ENCODE measurements at places on chromosomes 13 and 19.

DNA sequence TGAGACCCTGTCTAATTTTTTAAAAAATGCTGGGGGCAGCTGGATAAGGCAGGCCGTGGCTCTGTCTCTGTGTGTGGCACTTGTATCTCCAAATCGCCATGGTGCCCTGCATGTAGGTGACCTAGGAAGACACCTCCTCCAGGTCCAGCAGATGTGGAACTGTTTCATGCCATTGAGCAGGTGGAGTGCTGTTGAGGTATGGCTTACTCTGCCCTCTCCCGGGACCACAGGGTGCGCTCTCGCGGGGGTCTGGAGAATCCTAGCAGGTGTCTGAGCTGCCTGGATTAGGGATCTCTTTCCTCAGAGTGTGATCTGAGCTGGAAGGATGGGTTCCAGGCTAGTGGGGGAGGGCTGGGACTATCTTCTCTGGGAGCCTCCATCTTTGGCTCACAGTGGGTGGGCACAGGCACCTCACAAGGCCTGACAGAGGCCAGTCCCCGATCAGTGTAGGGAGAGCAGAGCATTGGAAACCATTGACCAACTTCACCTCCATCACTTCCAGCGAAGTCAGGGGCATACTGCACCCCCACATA is 67.7 kb upstream of the TM9SF2 start:
- DNase-seq = no peak

GRCh38 chr19:49475995-49476880 is 2.2 kb downstream of the FLT3LG start:
- peak; percentile 34 for DNase-seq

DNA sequence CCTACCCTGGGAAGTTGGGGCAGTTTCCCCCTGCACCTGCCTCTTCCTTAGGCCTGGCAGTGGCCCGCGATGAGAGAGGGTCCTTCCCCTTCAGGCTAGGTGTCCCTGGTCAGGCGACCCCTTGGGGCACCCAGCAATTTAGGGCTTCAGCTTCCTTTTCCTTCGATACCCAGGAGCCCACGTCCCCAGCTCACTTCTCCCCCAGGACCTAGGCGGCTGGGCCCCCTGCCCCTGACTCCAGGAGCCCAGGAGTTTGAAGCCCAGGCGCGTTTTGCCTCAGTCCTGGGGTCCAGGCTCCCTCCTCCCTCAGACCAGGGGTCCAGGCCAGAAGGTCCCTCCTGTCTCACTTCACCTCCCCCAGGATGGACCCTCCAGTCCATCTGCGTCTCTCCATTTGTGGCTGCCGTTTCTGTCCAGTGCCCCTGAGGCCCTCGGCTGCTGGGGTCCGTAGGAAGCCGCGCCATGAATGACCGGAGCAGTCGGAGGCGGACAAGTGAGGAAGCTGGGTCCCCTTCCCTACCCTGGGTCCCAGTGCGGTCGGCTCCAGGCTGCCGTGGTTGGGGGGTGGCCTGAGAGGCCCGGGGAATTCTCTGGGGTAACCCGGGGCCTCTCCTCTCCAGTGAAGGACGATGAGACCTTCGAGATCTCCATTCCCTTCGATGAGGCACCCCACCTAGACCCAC is 714 bp downstream of the CCDC106 start:
- DNase-seq = no peak

- DNase-seq = no peak
Measured at GRCh38 chr13:35378939-35379338, 97.5 kb downstream of the MAB21L1 start.

GRCh38 chr13:33015791-33016323 is 366 bp upstream of the KL start:
- no peak for DNase-seq

DNA sequence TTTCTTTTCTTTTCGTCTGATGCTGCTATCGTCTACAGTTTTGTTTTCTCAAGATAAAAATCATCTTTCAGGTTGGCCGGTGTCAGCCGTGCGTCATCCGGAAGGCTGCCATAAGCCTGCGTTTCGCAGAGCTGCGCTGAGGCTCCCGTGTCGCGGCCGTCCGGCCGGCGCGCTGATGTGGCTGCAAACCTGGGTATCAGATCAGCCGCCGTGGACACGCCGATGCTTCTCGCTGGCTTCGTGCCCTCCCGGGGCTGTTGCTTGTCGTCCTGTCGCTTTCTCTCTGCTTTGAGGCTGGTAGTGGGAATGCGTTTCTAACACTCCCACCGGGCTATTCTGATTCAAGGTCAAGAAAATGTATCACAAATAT is 45.9 kb upstream of the TFDP1 start:
- no peak for DNase-seq

DNA sequence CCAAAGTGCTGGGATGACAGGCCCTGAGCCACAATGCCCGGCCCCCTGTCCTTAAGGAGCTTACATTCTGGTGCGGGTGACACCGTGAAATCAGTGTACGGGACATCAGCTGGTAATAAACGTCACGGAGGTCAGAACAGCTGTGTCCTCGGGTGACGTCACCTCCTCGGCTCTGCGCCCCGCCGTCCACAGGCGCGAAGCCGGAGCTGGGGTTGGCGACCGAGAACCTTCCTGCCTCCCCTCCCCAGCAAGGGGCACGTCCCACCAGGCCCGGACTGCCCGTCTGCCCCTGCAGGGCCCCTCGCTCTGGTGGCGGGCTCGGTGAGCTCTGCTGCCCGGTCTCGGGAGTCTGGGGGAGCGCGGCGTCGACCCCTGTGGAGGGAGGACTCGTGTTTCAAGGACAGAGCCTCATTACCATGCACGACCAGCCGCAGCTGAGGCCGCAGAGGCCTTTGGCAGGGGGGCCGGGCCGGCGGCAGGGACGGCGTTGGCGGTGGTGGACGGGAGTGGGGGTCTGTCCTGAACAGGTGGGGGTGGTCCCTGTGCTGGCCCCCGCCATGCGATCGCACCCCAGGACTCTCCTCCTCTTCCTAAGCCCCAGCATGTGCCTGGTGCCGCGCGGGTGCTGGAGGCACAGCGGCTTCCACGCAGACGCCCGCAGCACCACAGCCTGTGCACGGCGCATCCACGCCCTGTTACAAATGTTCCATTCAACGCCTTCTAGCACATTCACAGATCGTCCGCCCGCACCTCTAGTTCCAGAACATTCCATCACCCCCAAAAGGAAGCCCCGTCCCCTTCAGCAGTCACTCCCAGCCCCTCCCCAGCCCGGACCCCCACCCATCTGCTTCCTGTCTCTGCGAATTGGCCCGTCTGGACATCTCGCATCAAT is 5.4 kb downstream of the LINGO3 start:
- DNase-seq = peak; percentile 67

DNA sequence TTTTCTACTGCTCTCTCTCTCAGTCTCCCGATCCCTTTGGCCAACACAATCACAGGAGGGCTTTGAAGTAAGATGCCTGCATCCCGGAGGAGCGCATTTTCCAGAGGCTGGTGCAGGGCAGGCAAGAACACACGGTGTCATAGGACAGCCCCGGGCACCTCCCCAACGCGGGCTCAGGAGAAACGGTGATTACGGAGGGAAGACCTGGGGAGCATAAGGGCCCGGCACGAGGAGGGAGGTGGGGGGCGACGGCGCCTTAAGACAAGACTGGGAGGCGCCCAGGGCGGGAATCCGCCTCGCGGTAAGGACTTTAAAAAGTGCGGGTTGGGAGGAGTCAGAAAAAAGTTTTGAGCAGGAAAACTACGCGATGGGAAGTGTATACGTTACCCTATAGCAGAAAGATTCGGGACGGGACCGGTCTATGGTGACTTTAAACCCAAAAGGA is 18.7 kb upstream of the ZNF888 start:
- DNase-seq = no peak

DNA sequence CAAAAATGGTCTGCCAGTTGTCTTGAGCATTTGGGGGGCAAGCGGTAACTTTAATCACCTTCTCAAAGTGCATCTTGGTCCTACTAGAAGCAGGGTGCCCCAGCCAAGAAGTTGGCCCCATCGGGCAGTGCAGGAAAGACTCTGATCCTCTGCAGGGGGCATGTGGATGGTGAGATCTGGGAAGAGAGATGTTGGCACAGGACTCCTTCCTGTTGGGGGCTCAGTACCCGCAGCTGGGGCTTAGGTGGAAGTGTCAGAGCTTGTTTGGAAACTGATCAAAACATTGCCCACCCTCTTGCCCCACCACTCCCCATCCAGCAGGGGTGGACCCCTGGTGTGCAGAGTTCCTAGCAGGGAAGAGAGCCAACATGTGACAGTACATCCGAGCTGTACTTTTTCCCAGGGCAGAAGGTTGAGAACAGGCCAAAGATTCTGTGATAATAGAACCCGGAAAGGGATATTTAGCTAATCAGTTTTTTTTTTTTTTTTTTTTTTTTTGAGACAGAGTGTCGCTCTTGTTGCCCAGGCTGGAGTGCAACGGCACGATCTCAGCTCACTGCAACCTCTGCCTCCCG is 8.8 kb downstream of the RRAS start:
- DNase-seq = no peak

DNA sequence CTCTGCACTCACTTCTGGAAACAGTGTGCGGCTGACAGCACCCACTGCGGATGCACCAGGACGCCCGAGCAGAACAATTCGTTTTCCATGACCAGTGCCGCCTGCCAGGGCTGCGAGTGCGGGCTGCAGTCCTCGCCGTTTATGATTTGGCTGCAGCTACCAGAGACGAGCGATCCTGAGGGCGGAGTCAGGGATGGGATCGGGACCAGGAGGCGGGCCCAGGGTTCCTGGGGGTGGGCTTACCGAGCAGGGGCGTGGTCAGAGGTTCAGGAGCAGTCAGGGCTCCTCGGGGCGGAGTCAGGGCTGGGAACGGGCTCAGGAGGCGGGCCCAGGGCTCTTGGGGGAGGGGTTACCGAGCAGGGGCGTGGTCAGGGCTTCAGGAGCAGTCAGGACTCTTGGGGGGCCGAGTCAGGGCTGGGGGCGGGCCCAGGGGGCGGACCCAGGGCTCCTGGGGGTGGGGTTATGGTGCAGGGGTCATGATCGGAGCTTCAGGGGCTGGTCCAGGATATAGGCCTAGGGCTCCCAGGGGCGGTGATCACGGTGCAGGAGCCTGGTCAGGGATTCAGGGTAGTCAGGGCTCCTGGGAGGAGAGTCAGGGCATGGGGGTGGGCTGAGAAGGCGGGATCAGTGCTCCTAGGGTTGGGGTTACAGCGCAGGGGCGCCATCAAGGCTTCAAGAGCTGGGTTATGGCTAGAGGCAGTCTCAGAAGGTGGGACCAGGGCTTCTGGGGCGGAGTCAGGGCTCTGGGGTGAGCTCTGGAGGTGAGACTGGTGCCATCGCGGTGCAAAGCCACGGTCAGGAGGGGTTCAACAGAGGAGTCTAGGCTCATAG is 1.7 kb downstream of the KLK4 start:
- DNase-seq = no peak

GRCh38 chr19:11131471-11131870 is 24.1 kb downstream of the SPC24 start:
- no peak for DNase-seq

GRCh38 chr13:49213539-49213938 is 6.6 kb upstream of the MLNR start:
- DNase-seq = no peak

GRCh38 chr19:57934820-57935665 is at the start of gene ZNF418:
Gene ZNF418 (minus strand): TSS chr19:57935402. CDS start chr19:57933822, 1,580 bp downstream.
- DNase-seq = peak; percentile 67

DNA sequence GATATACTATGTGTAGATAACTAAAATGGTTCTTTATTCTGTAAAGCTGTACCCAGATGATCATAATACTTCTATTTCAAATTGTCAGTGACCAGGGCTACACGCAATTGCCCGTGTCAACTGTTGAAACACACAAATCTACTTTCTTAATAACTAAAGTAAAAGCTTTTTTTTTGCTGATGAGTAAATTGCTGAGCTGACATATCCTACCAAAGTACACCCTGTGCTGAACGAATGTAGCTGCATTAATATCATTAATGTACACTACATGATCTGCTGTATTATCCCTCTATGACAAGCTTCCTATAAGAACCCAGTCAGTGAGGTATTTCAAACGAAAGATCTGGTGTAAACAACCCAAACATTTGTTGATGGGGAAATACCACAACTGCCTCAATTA is 827.2 kb upstream of the ATXN8OS start:
- DNase-seq = no peak

DNA sequence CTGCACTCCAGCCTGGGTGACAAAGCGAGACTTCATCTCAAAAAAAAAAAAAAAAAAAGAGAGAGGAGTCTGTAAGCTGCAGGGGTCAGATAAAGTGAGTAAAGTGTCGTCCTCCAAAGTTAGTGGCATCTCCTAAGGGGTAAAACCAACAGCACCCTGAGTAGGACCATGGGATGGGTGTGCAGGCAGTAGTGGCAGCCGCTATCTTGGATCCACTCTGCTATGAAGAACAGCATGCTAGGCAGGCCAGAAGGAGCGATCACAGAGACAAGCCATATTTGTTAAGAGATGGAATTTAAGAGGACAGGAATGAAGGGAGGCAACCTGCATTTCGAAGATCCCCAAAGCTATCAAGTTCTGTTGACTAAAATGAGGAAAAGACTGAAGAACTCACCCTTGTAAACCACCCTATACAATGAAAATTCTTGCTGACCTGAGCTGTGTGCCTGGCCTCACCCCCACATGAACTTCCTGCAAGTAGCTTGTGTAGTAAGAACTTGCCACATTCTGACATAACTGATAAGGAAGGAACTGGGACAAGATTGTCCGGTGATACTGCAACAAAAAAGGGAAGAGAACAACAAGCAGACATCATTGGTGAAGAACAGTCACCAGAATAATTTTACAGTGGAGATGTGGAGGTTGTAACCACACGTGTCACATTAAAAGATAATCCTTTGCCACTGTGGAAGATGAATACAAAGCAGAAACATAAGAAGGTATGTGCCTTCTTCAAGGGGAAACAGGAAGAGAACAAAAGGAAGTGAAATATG is 16.2 kb downstream of the DPY19L3 start:
- no peak for DNase-seq

DNA sequence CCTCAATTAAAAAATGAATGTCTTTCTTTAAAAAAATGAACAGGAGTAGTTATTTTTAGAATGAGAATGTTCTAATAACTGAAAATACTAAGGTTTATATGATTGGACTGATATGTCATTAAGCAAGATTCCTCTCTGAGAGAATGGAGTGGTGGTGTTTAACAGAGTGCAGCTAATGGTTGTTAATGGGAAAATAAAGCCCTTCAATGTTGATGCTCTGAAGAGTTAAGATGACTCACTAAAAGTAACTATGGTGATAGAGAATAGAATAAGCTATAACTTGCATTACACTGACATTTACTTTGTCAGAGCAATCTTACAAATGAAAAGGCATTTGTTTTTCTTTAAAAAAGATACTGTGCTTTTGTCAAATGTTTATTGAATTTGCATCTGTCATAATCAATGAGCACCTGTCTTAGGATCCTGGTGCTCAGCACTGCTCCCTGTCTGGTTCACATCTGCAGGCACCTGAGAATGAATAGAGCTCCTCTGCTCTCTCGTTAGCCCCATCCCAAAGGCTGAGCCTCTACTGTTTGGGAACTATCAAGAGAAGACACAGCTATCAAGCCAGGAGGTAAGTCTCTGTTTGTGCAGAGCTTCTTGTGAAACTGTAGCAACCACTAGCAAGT is 15.1 kb downstream of the PABPC3 start:
- no peak for DNase-seq

GRCh38 chr13:109712124-109712722 is 74.2 kb downstream of the IRS2 start:
- no peak for DNase-seq

Measured in nucleus accumbens (tissue), 56 donors.